ENCODE measurements at places on chromosomes 2 and 18. TPM values are rescaled to one million over a fixed set of nuclear protein-coding genes. Genes with fewer than 3 reads are reported as not detected.

CFC1 gene
- not detected for total RNA-seq

LYG1 gene
- 0.39 TPM for total RNA-seq

CARF gene
- total RNA-seq: 2.4 TPM

POTEC gene
- total RNA-seq: not detected

CAVIN2 gene
- total RNA-seq: 119 TPM

NT5DC4 gene
- not detected for total RNA-seq

BMP10 gene
- not detected for total RNA-seq

DNA sequence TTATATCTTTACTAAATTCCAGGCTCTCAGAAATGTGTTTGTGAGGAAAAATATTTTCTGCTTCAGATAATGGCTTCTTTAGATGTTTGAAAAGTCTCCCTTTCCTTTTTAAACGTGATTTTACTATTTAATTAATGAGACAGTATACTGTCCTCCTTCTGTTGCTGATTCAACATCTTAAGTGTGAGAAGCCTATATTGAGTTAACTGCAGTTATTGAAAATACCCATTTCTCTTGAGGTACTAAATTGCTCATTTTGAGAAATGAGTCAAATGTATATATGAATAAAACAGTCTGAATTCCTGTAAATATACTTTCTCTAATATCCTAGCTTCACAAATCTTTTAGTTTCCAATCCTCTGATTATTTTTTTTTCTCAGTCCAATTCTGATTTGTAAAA is 470.2 kb downstream of the PTPRM start:
- DNase-seq: no peak

GRCh38 chr2:96874198-96874831 is 4.4 kb upstream of the SEMA4C start:
- DNase-seq: no peak

- no peak for DNase-seq
Observed at GRCh38 chr2:241002275-241003046, 4.0 kb downstream of the SNED1 start.

DNA sequence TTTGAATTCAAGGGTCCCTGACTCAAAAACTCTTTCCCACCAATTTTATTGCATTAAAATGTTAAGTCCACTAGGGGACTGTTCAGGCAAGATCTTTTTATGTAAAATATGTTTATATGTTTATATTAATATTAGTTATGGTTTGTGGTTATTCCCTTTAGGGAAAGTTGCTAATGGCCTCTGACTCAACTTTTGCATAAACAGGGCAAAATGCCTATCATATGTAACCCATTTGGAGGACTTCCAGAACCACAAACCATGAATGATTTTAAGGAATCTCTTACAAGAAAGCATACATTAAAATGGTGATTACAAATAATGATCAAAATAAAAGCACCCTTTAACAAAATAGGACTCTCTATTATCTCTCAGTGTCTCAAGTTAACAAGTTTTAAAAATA is 1484.5 kb upstream of the ZEB2 start:
- DNase-seq: no peak

DNA sequence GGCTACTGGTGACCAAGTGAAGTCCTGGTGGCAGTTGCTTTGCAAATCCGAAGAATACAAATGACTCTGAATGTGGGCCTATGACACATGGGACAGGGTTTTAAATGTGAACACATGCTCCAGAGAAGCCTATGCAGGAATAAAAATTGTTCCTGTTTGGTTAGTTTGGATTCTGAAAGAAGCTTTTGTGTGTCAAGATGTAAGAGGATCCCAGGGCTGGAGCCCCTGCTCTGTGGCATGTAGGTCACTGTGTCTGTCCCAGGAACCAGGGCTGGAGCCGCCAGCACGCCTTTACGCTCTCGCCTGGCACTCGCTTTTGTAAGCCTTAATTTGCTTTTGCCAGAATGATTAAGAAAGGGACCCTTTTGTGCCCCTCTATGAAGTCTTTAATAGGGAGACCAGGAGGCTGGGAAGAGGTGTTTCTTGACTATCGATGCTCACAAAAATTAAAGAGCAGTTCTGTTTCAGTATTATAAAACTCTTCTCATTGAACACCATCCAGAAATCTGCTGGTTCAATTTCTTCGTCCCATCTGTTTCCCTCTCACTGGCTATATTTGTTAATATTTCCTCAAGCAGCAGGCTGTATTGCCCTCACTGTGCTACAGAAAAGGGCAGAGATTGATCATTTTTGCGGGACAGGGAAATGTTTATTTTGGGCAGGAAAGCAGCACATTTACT is 532.7 kb upstream of the POU3F3 start:
- DNase-seq: no peak

- no peak for DNase-seq
Observed at GRCh38 chr18:51191128-51191717, 6.3 kb downstream of the MEX3C start.

GRCh38 chr2:240996161-240996833 is 2.1 kb upstream of the SNED1 start:
- DNase-seq: no peak

DNA sequence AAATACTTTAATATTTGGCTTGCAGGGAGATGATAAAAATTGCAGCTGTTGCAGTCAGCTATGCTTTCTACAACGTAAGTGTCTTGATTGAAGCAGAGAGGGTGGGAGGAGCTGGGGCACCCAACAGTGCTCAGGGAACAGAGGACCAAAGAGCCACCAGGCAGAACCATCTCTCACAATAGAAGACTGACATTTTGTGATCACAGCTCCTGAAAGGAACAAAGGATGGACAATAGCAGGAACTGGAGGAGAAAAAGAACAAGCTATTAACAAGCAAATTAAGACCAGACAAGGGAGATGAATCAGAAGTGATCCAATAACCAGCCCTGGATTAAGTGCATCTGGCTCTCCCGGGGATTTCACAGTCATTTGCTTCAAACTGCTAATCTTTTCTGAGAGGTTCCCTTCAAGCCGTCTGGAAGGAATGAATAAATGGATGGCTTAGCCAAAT is 65.7 kb upstream of the SMAD2 start:
- DNase-seq: no peak

- DNase-seq: no peak
Observed at GRCh38 chr2:214465363-214466146, 54.7 kb downstream of the VWC2L start.

DNA sequence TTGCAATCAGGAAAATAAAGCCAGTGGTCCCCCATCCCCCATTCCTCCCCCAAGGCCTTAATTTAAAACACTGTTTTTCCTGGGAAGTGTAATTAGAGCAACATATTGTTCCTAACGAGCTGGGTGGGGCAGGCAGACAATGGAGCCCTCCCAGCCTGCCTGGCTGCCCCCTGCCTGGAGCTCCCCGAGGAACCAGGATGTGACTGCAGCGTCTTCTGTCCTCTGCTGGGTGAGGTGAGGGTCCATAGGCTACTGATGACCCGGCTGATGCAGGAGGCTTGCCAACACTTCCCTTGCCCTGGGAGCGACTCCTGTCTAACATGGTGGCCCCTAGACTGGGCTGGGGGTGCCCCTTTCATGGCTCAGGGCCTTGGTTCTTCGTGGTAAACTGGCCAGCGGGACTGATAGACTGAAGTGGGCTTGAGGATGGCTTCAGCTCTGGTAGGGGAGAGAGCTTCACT is 152.4 kb downstream of the DYSF start:
- no peak for DNase-seq

DNA sequence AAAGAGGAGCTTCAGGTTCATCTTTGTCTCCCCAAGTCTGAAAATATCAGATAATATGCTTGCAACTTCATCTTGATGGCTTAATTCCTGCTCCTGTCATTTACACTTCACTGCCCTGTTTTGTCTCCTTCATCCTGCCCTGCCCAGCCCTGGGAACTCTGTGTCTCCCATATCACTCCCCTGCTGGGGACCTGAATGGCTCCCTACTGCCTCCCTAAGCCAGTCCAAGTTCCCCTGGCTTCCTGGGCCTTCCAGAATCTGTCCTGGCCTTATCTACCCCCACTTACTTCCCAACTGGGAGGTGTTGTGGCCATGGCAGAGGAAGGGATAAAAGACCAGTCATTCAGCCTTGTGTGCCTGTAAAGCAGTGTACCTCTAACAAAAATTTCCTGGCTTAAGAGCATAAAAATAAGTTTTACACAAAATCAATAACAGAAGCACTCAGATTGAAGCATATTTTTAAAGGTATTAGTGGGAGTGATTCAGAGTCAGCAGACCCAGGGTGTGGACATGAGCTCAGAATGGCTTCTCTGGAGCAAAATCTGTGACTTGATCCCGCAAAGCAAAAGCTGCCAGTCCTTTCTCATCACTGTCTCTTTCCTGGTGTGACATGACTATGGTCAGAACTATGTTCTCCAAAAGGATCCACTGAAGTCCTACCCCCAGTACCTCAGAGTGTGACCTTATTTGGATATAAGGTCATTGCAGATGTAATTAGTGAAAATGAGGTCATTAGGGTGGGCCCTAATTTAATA is 59.1 kb downstream of the INO80C start:
- no peak for DNase-seq

GRCh38 chr2:873651-874580 is 76.7 kb upstream of the SNTG2 start:
- DNase-seq: no peak

- no peak for DNase-seq
Observed at GRCh38 chr2:196742685-196743084, 56.8 kb downstream of the GTF3C3 start.

- DNase-seq: no peak
Observed at GRCh38 chr2:192347542-192347941, 152.8 kb upstream of the TMEFF2 start.

Measured in pulmonary artery endothelial cell (primary cell).